ENCODE measurements at places on chromosomes 6 and 20.

- DNase-seq: no peak
Measured at GRCh38 chr20:51482836-51483473, 59.6 kb downstream of the NFATC2 start.

DNA sequence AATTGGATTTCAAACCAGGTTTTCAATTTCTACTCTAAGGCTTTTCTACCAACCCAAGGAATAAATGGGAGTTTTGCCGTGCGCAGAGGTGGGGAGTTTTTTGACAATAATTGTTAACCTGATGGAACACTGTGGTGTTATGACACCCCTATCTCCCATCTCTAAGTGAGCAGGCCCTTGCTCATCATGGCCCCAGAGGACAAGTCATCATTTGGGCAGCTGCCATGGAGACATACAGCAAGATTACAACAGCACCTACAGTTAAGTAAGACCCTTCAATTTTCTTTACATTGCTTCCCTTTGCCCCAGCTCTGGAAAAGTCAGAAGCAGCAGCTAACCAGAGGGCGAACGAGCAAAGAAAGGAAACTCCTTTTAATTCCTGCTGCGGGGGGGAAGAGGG, 54.3 kb downstream of the ADGRF5 start:
- no peak for DNase-seq

DNA sequence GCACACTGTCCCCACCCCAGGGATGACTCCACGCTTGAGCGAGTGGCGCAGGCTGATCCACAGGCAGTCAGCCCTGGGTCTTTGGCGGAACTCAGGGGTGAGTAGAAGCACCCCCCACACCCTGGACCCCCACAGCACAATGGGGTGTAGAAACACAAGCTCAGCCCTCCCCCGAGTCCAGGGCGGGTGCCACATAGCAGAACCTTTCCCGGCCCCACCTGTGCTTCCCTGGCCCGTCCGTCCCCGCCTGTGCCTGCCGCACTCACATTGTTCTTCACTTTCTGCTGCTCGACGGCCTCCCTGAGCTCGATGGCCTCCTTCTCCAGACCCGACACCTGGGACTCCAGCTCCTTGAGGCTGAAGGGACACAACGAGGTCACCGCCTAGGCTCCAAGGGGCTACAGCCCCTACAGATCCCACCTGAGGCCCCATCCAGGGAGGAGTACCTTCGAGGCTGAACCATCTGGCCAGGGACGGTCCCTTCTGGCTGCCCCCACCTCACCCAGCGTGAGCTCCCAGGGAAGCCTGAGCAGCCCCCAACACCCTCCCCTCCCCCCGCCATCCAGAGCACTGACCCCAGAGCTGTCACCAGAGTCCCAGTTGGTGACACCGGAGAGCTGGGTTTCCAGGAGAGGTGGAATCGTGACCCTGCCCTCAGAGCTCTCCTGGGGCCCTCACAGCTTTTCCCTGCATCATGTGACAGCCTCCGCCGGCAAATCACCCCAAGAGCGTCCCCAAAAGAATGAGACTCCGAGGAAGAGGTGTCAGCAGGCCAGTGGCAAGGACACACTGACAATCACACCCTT, 55.6 kb downstream of the DSTN start:
- DNase-seq: no peak

- no peak for DNase-seq
Measured at GRCh38 chr6:50862176-50862575, 43.5 kb downstream of the TFAP2B start.

GRCh38 chr20:49210757-49211110, 8.5 kb upstream of the DDX27 start:
- no peak for DNase-seq

- DNase-seq: no peak
Measured at GRCh38 chr6:165015676-165016075, 293.7 kb downstream of the C6orf118 start.

- DNase-seq: no peak
Measured at GRCh38 chr6:66200390-66200789, 493.4 kb upstream of the EYS start.

Data from GM04503 (cell line).